ENCODE measurements at places on chromosomes 2 and 18.
A peak's percentile ranks its signal among the peaks of the same experiment; 100 is the strongest.

GRCh38 chr2:3805201-3805939, 102.0 kb downstream of the DCDC2C start:
- peak; percentile 61 for DNase-seq

- no peak for DNase-seq
These were observed 126.9 kb downstream of the KCNJ3 start for GRCh38 chr2:154825358-154825757.

GRCh38 chr2:196640031-196640548, 575 bp downstream of the CCDC150 start:
- no peak for DNase-seq

DNA sequence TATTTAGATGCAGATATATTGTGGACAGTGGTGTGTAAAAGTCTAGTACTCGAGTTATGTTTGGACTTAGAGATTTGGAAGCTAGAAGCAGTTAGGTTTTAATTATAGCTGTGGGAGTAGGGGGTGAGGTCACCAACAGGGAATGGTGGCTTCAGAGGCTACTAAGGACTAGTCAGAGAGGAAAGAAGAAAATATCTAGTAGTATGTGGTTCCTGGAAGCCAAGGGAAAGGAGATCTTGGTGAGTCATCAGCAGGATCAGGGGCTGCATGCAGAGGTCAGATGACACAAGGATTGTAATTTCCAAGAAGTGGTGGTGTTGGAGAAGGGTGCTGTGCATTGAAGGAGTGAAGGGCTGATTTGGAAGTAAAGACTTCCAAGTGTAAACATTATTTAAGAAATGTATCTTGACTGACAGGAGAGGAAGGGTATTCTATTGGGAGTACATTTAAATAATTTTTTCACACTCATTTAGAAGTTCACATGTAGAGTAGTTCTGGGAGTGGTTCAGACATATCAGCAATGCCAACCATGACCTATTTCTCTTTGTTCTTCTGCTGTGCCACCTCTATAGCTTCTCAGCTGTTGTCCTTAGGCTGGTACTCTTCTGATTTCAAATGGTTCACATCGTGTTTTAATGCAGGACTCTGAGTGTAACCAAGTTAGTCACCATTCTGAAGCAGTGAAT, 59.1 kb downstream of the ACSL3 start:
- DNase-seq: no peak

DNA sequence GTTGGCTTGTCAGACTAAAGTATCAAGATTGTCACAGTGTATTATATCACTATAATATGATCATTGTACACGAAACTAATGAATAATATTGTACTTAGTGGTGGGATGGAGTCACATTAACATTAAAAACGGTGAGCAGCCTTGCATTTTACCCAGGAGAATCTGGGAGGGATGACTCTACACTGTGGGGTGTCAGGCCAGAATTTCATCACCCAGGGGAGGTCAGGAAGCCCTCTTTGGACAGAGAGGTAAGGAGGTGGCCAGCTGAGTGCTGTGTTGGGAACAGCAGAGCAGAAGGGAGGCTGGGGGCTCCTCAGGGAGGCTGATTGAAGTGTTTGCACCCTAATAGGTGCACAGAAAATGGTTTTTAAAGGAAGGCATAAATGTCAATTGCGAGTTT, 33.0 kb downstream of the CDCA7 start:
- no peak for DNase-seq

GRCh38 chr2:113216321-113216720, 42.5 kb downstream of the PSD4 start:
- no peak for DNase-seq

GRCh38 chr2:85779641-85780315, 26.0 kb downstream of the ATOH8 start:
- DNase-seq: no peak

- peak; percentile 76 for DNase-seq
These were observed 9.4 kb upstream of the GBX2 start for GRCh38 chr2:236177604-236177966.

DNA sequence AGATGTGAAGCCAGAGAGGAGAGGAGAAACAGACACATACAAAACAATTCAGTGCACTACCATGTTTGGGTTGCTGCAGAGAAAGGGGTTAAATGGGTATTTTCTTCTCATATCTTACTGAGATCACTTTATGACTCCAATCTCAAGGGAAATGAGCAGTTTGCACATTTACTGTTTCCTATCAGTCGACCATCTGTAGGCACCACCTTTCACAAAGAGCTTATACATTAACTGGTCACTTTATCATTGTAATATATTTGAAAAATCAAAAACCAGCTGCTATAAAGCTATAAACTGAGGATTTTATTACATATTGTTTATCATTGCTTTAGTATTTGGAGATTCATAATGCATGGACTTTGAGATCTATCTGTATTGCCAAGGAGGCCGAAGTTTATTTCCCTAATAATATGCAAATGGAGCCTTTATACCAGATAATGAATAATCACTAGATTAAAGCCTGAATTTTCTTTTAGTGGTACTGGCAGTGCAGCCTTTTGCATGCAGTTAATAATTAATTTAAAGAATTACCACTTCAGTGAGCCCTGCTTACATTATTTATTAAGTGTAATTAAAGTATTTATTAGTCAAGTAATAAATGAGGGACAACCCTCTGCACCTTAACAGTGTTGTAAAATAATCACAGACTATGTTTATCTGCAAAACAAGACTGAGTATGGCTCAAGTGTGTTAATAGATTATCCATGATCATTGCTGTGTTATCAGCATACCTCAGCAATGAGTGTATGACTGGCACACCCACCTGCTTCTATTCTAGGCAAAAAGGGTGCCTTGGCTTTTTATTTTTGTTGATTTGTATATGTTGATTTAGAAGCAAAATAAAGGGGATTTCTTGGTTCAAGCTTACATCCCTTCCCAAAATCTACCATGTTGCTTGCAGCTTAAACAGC, 167.7 kb upstream of the SLC14A2 start:
- DNase-seq: no peak

GRCh38 chr2:241213041-241213440, 24.6 kb downstream of the ANO7 start:
- DNase-seq: no peak

- DNase-seq: no peak
These were observed 16.9 kb downstream of the PMAIP1 start for GRCh38 chr18:59916746-59917145.

- no peak for DNase-seq
These were observed 34.7 kb downstream of the ST3GAL5 start for GRCh38 chr2:85854166-85854509.

DNA sequence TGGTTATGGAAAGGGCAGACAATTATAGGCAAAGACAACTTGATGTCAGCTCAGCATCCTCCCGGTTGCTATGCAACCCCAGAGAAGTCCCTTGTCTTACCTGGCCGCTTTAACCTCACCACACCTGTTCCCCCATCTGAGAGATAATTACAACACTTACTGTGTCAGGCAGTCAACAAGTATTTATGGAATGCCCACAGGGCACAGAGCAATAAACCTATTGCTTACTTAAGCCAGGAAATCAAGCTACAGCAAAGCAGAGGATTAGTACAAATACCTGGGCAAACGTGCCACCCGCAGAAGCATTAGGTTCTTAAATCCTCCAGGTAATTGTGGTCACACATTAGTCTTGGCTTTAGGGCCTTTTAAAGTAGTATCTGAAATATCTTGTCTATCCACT, 320.4 kb upstream of the REV1 start:
- DNase-seq: no peak

DNA sequence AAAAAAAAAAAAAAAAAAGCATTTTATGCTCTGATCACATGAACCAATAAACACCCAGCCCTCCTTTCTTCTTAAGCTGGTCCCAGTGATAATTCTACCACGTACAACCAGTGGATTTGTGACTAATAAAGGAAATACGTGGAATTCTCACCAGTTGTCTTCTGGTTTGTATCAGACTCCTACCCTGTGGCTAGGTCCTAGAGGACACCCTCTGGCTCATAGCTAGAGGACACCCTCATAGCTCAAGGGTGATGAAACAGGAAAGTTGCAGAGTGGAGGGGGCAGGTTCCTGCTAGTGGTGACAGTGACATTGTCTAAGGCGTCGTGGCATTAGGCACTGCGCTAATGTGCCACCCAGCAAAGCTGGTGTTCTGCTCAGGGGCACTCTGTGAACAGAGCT, 167.8 kb downstream of the BCL11A start:
- no peak for DNase-seq

DNA sequence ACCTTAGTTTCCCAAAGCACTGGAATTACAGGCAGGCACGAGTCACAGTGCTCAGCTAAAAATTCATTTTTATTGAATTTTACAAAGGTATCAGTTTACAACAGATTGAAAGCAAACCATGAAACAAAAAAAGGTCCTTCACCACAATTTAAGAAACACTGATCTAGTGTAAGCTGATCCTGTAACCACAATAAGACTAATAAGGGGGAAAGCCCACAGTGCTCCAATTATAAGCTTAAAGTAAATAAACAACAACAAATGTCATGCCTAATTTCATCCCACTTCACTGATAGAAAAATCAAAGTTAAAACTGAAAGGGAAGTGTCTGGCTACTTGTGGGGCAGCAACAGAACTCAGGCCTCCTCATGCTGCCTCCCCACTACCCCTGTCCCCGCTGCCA, 49.2 kb downstream of the ICA1L start:
- DNase-seq: no peak

DNA sequence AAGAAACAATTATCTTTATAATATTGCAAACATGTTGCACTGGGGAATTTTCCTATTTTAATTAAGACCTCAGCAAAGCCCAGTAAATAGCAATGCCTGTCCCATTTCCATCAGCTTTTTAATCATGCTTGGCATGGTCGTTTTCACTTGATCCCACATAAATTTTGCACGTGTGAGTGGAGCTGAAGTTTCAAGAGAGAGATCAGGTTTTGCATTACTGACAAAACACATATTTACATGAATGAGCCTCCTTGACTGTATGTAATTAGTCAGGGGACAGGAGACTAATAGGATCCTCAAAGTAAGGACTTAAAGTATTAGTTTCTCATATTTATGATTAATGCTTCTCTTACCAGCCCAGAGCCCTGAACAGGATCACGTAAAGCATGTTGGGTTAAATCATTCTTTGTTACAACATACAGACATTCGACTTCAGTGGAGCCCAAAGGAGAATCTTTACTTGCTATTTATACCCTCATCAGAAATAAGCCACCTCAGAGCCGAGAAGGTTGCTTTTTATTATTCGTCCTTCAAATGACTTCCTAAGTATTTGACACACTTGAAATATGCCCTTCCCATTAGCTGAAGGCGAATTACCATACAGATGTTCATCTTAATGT, 711.3 kb downstream of the GALR1 start:
- no peak for DNase-seq

DNA sequence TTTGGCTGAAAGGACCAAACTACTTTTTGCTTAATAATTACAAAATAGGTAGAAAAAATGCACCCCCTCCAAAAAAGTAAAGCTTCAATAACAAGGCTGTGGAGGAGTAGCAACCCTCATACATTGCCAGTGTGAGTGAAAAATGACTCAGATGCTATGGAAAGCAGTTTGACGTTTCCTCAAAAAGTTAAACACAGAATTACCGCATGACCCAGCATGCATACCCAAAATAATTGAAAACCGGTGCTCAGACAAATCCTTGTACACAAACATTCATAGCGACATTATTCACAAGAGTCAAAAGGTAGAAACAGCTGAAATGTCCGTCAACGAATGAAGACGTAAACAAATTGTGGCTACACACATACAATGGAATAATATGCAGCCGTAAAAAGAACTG, 38.8 kb upstream of the DAPL1 start:
- DNase-seq: no peak

- no peak for DNase-seq
These were observed 28.6 kb downstream of the SIGLEC15 start for GRCh38 chr18:45854036-45854586.

DNA sequence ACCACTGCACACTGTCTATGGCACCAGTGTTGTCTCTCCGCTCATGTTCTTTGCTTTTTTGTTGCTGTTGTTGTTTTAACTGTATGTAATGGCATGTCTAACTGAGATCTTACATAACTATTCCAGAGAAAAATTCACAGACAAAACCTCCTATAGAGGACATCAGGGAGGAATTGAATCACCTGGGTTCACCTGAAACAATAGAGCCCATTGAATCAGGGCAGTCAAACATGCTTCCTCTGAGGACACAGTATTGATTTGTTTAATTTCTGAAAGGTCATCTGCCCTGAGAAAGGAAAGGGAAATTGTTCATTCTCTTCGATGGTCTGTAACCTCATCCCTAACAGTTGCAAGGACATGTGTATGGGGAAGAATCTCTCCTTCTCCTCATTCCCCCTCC, 237.5 kb downstream of the SRBD1 start:
- no peak for DNase-seq

DNA sequence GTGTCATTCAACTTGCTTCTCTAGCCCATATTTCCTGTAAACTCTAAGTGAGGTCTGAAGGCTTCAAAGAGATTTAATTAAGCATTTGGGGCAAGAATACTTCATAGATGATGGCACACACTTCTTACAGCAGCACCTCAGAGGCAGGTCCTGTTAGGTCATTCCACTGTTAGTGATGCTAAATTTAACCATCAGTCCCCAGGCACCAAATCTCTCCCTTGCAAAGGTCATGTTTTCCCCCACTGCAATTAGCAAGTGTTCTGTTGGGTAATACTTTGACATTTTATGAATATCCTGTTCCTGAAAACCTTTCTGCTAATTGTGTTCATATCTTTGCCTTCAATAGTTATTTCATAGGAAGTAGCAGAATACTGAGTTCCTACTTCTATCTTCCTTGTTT, 117.0 kb downstream of the STK39 start:
- no peak for DNase-seq

GRCh38 chr2:12819103-12819475, 102.4 kb downstream of the TRIB2 start:
- no peak for DNase-seq

DNA sequence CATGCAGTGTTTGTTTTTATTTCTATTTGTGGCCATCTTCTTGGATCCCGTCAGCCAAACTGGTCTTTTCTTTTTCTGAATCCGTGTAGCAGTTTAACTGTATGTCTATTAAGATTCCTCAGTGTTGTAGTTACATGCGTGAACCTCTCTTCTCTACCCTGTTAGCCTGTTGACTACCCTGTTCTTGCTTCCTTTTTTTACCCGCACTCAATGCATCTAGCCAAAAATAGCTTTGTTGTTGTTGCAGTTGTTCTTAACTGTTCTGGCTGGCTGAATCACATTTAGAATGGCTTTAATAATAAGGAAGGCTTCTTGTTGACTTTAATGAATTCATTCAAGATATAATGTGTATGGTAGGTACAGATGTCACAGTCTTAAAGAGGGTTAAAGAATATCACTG, 137.1 kb downstream of the LCLAT1 start:
- no peak for DNase-seq

GRCh38 chr2:236136538-236136937, 31.6 kb downstream of the GBX2 start:
- DNase-seq: no peak

DNA sequence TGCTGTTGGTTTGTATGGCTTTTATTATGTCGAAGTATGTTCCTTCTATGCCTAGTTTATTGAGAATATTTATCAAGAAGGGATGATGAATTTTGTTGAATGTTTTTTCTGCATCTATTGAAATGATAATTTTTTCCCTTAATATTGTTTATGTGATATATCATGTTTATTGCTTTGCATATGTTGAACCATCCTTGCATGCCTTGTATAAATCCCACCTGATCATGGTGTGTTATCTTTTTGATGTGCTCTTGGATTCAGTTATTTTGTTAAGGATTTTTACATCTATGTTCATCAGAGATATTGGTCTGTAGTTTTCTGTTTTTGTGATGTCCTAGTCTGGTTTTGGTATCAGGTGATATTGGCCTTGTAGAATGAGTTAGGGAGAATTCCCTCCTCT, 50.8 kb downstream of the G6PC2 start:
- no peak for DNase-seq
